ENCODE measurements at places on chromosomes 12 and 14.
A peak's percentile ranks its signal among the peaks of the same experiment; 100 is the strongest.

- no peak for DNase-seq
Measured at GRCh38 chr12:27112871-27113270, 30.5 kb upstream of the C12orf71 start.

DNA sequence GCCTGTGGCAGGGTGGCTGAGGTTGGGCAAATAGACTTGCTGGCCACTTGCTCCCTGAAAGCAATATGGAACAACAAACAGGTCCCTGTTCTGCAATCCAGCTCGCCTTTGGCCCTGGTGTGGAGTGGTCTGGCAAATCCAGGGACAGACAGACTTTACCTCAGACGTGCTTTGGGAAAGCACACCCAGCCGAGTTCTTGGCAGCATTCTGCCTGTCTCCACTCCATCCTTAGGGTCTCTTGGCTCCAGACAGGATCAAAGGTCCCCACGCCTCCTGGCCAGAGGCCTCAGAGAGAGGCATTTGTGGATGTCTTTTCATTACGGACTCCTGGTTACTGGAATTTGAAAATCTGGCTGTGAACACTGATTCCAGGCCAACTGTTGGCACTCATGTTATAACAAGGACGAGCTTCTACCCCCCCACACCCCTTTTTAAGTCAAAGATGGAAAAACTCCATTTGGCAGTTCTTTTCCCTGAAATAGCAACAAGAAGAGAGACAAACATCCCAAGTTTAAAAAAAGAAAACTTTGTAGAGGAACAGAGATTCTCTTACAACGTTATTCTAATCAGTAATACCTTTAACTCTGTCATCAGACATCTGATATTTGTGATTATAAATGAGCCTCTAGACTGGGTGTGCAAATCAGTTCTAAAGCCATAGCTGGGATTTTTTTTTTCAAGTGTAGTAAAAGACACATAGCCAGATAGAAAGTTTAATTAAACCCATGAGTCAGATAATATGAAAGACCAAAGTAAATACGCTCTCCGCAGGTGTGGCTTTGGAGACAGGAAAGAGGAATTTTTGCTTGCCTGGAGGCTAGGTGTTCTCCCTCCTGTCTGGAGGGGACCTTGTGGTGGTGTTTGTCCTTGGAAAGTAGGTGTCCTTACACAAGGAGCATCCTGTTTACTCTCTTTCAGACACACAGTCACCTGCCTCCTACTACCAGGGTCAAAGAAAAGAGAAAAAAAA is 60.7 kb downstream of the GALNT8 start:
- peak; percentile 24 for DNase-seq

DNA sequence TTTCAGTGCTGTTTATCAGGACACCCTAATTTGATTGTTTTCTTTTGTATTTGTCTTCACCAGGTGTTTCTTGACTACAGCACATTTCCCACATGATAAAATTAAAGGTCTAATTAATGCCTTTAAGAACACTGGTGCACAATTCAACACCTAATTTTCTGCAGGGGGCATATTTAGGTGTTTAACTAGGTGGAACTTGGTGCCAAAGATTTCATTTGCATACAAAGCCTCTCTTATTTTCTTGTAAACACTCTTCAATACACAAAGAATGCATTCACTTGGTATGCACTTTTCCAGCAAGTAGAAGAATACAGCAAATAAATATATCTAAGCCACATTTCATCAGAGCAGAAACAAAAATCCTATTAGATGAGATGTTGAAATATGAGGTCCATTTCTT is 646.2 kb upstream of the FOXG1 start:
- no peak for DNase-seq

DNA sequence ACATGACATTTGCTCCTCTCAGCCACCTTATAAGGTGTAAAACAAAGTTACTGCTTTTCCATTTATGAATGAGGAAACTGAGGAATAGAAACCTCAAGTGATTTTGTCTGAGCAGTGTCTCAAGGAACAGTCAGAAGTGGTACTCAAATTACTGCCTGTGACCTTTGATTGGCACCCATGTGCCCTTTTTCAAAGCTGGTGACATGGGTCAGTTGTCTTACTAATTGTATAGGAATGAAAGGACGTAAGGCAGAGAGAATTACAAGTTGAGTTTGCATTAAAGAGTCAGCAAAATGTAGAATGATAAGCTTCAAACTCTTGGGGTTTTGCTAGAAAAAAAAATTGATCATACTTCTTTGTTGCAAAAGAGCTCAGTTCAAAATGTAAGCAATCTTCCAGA is 129.1 kb downstream of the GTF2A1 start:
- DNase-seq: no peak

DNA sequence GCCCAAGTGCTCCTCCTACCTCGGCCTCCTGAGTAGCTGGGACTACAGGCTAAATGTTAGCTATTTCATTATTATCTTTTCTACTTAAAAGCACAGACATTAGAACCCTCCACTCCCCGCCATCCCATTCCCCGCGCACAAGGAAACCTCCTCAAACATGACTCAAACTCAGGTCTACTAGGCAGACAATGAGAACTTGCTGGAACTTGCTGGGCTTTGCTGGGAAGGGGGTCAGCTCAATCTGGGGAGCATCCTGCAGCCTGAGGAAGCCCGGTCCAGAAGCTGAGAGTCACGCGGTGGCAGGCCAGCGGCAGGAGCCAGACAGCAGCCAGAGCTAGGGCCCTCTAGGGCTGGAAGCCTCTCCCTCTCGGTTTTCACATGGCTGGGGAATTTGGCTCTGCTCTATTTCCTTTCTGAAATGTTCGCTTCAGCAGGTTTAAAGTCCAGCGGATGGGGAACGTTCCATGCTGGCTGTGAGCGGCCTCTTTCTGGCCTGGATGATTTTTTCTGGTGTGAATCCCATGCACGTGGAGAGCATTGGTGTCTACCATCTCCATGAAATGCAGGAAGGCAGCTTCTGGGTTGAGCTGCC is 68.5 kb downstream of the SLC6A12 start:
- no peak for DNase-seq

- no peak for DNase-seq
Measured at GRCh38 chr12:9405886-9406563, 197.8 kb upstream of the PZP start.

GRCh38 chr14:86847140-86847539 is 1145.8 kb downstream of the GALC start:
- no peak for DNase-seq

DNA sequence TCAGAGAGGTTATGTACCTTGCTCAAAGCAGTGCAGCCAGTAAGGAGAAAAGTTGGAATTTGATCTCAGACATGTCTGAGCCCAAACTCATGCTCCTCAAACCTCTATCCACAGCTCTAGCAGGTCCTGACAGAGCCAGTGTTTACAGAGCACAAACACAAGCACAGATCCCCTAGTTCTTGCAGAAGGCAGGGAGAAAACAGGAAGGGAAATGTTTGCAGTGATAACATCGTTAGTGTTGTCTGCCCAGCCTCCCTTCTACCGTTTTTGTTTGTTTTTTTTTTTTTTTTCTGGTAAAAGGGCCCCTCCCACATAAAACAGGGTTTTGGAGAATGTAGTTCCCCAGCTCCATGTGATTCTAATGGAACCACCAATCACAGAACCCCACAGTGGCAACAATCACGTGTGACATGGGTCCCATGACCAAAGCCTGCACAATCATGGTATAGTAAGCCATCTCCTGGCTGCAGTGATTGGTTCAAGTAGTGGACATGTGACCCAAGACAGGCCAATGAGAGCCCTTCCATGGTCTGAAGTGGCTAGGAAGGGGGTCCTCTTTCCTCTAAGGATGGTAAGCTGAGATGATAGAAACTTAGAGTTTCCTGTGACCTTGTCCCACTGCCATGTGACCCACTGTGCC is 513.4 kb downstream of the MED13L start:
- DNase-seq: no peak

DNA sequence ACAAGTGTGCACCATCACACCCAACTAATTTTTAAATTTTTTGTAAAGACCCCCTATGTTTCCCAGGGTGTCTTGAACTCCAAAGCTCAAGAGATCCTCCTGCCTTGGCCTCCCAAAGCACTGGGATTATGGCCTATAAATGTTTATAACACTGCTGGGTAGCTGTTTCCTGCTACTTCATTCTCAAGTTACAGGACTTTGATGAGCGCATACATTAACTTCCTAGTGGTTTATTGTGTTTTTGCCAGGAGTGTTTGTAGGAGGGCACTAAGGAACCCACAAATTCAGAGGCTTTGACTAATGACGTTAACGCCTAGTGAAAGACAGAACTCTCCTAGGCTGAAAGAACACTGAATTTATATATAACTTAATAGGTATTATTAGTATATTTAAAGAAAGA is 15.2 kb upstream of the NAA30 start:
- DNase-seq: no peak

DNA sequence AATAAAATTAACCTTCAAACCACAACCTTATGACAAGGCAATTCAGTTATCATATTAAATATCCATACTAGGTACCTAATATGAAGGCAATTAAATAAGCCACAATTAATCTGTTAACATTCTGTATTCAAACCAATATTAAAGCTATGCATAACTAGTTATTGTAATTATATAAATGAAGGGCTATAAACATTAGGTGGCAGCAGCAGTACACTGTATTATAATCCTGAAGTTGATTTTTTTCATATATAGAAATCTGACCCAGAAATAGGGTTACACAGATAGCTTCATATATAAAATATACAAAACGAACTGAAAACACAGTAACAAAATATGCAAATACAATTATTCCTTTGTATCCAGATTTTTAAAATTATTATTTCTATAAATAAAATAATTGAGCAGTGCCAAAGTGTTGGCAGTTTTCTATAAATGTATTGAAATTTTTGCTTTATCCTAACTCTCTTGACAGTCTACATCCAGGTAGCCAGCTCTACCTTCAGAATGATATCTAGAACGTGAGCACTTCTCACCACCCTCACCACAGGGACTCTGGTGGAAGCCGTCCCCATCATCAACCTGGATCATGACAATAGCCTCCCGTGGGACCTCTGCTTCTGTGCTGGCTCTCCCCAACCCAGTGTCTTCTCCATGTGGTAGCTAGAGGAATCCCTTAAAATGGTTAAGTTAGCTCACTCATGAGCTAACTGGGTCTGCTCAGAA is 136.2 kb downstream of the MED13L start:
- no peak for DNase-seq

DNA sequence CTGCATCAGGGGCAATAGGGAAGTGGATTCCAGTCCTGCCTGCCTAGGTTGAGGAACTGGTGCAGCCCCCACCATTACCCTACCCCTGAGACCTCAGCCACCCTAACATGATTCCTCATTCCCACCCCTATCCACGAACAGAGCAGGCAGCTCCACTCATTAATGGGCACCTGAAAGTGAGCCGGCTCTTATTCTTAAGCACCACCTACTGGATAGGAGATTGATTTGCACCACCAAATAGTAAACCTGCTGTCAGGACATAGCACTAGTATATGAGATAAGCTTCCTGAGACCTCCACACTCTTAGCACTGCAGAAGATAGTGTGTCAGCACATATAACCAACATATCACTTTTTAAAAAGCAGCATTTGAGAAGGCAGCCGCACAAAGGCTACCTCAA is 573.2 kb downstream of the SOX5 start:
- DNase-seq: no peak

DNA sequence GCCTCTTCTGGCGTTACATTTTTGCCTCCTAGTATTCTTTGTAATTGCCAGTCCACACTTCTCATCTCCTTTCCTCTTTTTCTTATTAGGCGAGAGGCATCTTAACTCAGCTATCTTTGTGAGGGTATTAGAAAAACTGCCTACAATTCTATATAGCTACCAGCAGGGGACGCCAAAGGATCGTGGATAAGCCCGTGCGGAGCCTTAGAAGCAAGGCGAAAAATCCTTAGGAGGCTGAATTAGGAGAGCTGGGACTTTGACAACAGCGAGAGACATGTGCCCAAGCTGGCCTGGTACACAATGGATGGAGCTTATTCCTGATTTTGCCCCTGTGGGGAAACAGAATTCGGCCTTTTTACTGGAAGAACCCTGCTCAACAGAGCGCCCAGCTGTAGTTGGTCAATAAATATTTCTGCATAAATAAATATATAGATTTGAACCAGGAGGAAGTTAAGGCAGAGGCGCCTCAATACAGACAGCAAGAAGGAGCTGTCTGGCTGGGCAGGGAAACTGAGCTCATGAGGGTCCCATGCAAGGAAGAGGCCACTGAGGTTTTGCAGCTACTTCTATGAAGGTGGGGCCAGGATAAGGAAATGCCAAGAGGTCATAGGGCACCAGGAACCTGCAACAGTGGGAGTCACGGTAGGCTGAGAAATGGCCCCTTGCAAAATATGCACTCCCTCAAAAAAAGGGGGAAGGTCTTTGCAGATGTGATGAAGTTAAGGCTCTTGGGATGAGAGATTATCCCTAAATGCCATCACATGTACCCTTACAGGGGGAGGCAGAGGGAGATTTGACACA is 14.6 kb upstream of the RBM19 start:
- DNase-seq: peak; percentile 4

- no peak for DNase-seq
Measured at GRCh38 chr12:104230304-104231095, 14.9 kb downstream of the TXNRD1 start.

- DNase-seq: no peak
Measured at GRCh38 chr14:59330455-59330854, 134.7 kb downstream of the GPR135 start.

DNA sequence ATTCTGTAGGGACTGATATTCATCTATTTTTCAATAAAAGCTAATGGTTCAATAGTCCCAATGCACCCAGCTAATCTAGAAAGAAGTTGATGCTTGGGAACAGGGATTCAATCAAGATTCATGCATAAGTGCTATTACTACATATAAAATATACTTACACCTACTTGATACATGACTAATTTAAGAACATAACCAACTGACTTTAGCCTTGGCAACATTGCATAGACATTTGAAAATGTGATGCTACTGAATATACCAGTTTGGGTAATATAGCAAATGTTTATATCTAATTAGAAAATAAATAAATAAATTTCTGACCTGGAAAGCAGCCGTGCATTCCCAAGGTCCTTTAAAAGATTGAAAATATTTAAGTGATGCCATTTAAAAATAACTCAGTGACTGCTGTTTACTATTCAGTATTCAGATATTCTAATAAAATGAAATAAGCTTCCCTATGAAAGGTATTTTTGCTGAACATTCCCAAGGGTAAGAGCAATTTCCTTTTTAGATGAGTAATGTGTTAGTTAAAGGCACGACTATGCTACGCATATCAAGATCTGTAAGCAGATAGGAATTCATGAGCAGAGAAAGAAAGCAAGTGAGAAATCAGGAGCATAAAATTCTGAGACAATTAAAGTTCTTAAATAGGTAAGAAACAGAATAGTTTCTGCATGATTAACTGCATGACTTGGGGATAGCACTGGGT is 160.6 kb upstream of the SYT1 start:
- DNase-seq: no peak

- no peak for DNase-seq
Measured at GRCh38 chr12:72888693-72889092, 616.5 kb downstream of the TRHDE start.

- DNase-seq: no peak
Measured at GRCh38 chr14:49203676-49204075, 382.5 kb downstream of the RPS29 start.

GRCh38 chr12:91813701-91814100 is 331.9 kb downstream of the BTG1 start:
- DNase-seq: no peak

GRCh38 chr12:122079033-122079531 is 526 bp downstream of the MLXIP start:
- no peak for DNase-seq

GRCh38 chr12:116087399-116087798 is 190.1 kb downstream of the MED13L start:
- no peak for DNase-seq

- no peak for DNase-seq
Measured at GRCh38 chr12:15318841-15319240, 3.5 kb upstream of the PTPRO start.
